ENCODE measurements at places on chromosomes 3 and 15.

- DNase-seq, result no peak
Observed at GRCh38 chr3:4986175-4986781, 7.0 kb downstream of the BHLHE40 start.

- no peak for DNase-seq
Observed at GRCh38 chr3:194069421-194070219, 66.3 kb upstream of the HES1 start.

GRCh38 chr3:89315750-89316470 lies 208.5 kb downstream of the EPHA3 start:
- no peak for DNase-seq

DNA sequence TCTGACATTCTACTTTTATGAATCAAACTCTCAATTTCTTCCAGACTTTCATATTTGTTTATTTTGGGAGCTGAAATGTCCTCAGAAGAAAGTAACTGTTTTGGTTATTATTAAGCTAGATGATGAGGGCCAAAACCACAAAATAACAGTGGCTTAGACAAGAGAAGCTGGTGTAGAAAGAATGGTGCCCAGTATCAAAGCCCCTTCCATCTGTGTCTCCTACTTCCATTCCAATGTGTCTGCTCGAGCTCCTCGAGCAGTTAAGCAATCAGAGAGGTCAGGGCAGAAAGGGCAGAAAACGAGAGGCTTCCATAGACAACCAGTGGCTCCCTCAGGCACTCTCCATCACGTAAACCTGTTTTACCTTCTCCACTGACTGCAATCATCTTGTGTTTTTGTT lies 59.7 kb upstream of the MAGI1 start:
- no peak for DNase-seq

DNA sequence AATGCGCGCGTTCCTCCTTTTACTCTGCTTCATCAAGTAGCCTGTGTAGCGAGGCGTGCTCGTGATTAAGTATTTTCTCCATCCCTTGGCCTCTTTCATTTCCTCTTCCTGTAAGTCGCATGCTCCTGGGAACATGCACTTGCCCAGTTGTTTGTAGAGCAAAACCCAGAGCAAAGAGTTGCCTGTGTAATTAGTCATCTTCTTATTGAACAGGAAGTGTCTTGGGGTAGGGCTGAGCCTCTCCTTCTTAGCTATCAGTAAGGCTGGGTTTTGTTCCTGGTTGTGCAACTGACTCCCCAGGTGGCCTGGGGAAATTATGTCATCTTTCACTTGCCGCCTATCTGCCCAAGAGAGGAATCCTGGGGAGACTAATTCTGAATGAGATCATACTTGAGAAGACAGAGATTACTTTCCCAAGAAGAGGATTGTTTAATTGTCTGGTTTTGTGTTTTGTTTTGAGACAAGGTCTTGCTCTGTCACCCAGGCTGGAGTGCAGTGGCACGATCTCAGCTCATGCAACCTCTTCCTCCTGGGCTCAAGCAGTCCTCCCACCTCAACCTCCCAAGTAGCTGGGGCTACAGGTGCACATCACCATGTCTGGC lies 14.9 kb downstream of the LIPH start:
- DNase-seq, result no peak

- DNase-seq, result no peak
Observed at GRCh38 chr15:63155486-63155885, 1.8 kb downstream of the RPS27L start.

All from activated T-cell treated with anti-CD3 and anti-CD28 coated beads, Interleukin-2, amount 50 U/mL, for 1 hour (primary cell).